ENCODE measurements at places on chromosomes 13 and 19.
A peak's percentile ranks its signal among the peaks of the same experiment; 100 is the strongest.

- no peak for DNase-seq
Observed at GRCh38 chr13:33992881-33993336, 175.0 kb downstream of the RFC3 start.

DNA sequence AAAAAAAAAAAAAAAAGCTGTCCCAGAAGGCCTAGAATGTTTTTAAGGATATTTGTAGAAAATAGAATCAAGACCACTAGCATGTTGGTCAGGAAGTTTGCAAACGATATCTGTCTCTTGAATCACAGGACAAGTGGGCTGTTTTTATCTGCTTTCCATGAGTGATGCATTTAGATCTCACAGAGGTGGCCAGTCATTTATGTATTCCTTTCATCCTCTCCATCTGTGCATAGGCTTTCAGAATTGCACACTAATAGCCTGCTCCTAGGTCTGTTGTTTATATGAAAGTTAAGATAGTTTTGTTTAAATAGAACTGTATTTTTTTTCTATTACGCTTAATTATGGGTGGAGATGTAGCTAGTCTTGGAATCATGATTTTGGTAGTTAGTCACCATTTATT is 289.5 kb downstream of the SHISA2 start:
- DNase-seq, result no peak

DNA sequence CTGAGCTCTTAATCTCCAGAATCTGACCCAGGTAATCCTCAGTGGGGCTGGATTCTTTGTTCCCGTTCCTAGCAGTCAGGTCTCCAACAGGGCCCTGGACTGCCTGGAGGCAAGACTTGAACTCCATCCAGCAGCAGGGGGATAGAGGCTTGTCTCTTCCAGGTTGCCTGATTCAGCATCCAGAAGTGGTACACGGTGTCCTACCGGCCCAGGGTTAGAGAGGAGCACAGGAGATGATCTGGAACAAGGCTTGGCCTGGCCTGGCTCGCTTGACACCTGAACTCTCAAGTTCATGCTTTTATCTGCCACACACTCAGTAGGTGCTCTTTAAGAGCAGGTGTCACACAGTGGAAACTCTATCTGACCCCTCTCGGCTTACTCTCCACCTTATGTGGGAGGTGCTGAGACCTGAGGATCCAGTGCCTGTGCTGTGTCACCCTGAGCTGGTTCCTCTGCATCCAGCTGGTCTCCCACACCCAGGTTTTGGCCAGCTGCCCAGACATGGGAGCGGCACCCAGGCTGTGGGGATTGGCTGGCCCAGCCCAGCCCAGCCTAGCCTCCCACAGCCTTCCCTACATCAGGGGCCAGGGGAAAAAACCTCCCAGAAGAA is at the start of gene CYP4F3:
TSS of gene CYP4F3 (plus strand) at position 604 of the 610 bp plus-strand sequence. CDS start 519 bp downstream, outside the sequence.
- no peak for DNase-seq

- DNase-seq, result no peak
Observed at GRCh38 chr13:26656919-26657318, 99.4 kb downstream of the WASF3 start.

- no peak for DNase-seq
Observed at GRCh38 chr13:79395881-79396280, 10.2 kb downstream of the RBM26 start.

DNA sequence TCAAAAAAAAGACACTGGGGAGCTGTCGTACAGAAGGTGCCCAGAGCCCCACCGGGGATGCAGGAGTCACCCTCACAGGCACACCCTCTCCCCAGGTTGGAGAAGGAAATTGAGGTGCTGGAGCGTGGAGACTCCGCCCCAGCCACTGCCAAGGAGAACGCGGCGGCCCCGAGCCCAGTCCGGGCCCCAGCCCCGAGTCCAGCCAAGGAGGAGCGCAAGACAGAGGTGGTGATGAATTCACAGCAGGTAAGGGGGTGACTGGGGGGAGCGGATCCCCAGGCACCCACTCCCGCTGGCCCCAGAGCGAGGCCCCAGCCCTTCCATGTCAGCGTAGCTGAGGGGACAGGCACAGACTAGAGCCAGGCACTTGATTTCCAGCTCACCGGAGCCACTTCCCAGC is 19.9 kb upstream of the MISP start:
- no peak for DNase-seq

DNA sequence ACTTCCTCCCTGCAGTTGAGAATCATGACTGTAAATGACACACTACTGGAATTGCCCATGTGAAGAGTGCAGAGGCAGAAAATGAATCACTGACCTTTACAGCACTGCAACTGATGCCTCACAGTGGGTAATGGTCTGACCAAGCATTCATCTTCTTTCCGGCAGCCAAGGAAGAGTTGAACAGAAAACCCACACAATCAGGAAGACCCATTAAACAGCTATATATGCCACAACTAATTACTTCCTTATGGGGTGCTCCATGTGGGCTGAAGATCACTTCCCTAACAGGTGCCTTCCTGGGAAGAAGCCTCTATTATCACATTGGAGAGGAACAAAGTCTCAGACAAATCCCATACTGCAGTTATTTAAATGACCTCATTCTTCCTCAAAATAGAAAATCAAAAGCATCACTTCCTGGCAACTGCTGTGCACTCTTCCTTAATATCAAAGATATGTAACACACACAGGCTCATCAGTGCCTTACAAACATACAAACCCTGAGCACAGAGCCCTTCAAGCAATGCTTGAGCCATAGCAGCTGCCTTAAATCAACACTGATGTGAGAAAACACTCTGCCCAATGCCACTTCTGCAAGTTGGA is 45.8 kb downstream of the RUBCNL start:
- no peak for DNase-seq

DNA sequence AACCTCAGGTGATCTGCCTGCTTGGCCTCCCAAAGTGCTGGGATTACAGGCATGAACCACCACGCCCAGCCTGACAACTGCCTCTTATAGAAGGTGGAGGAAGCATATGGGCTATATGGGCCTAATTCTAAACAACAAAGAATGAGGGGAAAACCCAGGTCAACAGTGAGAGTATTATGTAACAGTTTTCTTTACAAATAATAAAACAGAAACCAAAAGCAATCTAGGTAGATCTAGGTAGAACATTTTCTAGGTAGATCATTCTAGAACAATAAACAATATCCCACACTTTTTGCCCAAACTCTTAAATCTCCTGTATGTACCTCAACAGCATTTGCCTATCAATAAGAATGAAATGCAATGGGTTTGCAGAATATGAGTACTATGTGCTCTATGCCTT is 267.4 kb downstream of the ABCC4 start:
- DNase-seq, result no peak

DNA sequence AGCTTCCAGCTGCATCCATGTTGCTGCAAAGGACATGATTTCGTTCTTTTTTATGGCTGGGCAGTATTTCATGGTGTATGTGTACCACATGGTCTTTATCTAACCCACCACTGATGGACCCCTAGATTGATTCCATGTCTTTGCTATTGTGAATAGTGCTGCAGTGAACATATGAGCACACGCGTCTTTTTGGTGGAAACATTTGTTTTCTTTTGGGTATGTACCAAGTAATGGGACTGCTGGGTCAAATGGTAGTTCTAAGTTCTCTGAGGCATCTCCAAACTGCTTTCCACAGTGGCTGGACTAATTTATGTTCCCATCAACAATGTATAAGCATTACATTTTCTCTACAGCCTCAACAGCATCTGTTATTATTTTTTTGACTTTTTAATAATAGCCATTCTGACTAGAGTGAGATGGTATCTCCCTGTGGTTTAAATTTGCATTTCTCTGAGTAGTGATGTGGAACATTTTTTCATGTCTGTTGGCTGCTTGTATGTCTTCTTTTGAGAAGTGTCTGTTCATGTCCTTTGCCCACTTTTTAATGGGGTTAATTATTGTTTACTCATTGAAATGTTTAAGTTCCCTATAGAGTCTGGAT is 6.8 kb upstream of the UBE2L5 start:
- DNase-seq, result no peak

GRCh38 chr13:85864963-85865530 is 65.8 kb upstream of the SLITRK6 start:
- DNase-seq, result no peak

- no peak for DNase-seq
Observed at GRCh38 chr13:35848336-35849255, 282.6 kb downstream of the DCLK1 start.

GRCh38 chr13:25110956-25111584 is 15.1 kb downstream of the PABPC3 start:
- DNase-seq, result no peak

GRCh38 chr19:32866564-32867265 is 2.9 kb downstream of the SLC7A9 start:
- no peak for DNase-seq

DNA sequence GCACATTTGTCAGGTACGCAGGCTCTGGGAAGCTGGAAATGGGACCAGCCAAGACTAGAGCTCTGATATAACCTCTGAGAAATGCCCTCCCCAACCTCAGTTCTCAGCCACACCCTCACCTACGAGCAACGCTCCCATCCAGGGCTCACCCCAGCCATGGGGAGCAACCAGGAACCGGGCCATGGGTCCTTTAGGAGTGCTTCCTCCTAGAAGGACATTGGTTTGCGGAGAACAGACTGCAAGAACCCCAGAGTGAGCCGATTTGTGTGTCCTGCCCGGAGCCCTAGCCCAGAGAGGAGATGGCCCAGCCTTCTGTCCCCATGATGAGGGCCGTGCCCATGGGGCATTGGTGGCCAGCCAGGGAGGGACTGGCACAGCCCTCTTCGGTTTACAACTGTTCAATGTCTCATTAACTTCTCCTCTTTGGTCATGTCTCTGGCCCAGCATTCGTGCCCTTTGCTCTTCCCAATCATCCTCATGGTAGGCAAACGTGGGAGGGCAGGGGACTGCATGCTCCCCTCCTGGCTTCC is 32.9 kb upstream of the IGSF23 start:
- DNase-seq, result no peak

- peak; percentile 12 for DNase-seq
Observed at GRCh38 chr13:50485979-50486935, 357.2 kb downstream of the DLEU7 start.

- DNase-seq, result no peak
Observed at GRCh38 chr13:36059321-36059720, 71.9 kb downstream of the DCLK1 start.

- peak; percentile 83 for DNase-seq
Observed at GRCh38 chr19:510606-511100, 3.4 kb downstream of the TPGS1 start.

GRCh38 chr19:41457241-41457640 is 14.3 kb downstream of the ERICH4 start:
- no peak for DNase-seq

DNA sequence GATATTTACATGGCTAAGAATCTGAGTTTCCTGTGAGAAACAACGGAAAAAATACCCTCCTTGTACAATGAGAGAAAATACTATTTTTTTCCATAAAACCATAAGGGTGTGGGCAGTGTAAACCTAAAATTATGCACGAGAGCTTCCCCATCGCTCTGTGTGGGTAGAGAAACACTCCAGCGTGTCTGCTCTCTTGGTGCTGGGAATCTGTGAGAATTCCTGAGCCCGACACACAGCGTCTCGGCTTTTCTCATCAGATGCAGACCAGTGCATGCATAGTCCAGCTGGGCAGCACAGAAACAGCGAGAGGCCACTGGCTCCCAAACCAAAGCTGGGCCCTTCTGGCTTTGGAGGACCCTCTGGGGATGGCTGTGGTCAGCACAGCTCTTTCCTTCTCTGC is 12.0 kb downstream of the PLPP2 start:
- no peak for DNase-seq

DNA sequence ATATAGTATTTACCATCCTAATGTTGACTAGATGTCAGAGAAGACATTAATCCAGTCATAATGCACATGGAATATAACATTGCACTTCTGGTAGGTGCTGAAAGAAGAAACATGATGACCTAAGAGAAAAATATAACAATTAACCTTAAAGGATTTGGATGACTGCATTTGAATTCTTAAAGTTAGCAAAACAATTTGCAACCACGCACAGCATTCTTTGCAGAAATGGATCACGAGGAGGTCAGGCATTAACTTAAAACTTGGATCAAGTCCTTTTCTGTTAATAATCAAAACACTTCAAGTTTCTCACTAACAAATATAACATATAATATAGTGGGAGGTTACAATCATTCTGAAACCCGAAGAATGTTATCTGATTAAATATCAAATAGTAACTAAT is 525.0 kb upstream of the SLITRK6 start:
- DNase-seq, result no peak

DNA sequence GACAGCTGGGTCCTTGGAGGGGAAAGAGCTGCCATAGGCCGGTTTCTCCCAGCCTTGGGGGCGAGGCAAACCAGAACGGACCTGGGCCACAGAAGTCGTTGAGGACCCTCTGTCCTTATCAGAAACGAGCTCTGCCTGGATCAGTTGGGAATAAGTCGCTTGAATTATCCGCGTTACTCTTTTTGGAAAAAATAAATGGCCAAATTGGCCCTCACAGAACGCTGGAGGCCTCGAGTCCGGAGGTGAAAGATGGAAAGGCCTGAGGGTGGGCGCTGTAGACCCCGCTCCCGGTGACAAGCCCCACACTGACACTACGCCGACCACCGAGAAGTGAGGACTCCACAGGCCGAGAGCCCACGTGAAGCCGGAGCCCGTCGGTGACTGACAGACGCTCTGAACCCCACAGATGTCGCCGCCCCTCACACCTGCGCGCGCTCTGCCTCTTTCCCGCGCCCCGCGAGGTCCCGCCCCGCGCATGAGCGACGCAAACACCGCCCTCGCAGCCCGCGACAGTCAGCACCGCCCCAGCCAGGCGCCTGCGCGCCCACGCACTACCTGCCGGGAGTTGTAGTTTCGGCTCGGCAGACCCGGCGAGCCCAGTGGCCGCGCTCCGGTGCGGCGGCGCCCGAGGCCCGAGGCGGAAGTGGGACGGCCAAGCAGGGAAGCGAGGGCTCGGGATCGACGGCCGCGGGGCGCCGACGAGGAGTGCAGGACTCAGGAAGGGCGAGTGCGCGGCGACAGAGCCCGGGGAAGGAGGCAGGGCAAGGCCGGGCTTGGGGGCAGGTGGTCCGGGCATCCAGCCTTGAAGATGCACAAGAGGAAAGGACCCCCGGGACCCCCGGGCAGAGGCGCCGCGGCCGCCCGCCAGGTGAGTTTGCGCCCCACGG is at the start of the genes BRME1 and CC2D1A:
TSS of gene BRME1 (minus strand) at position 484 of the 887 bp plus-strand sequence. CDS start 1,225 bp downstream, outside the sequence.
TSS of gene CC2D1A (plus strand) at position 568 of the 887 bp plus-strand sequence. CDS start at position 809, 241 bp downstream.
- peak; percentile 94 for DNase-seq

- no peak for DNase-seq
Observed at GRCh38 chr19:31347354-31347753, 1.9 kb downstream of the TSHZ3 start.

DNA sequence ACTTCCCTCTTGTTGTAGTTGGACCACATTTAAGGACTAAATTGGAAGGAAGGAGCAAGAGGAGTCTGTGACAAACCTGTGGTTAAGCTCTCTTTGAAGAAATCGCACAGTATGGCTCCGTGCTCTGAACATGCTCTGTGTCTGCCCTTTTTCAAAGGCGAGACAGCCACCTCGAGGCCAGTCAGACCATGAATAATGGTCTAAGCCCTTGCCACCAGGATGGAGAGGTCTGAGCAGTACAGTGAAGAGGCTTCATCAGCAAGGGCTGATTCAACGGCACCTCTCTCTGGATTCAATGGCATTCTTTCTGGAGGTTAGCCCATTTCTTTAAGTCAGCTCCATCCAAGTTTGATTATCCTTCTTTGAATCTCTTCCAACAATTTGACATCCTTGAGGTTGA is 30.9 kb downstream of the FAM216B start:
- no peak for DNase-seq

Data from NCI-H2171 (cell line).